ENCODE measurements at places on chromosomes 12 and 14.

DNA sequence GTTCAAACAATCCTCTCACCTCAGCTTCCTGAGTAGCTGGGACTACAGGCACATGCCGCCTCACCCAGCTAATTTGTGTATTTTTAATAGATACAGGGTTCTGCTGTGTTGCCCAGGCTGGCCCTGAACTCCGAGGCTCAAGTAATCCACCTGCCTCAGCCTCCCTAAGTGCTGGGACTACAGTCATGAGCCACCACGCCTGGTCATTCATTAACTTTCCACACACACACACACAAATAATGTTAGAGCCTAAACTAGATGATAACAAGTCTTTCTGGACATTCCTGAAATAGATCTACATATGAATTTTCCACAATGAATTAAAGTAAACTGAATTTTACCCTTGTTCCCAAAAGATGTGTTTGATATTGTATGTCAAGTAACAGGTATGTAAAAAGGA lies 776.0 kb downstream of the GALC start:
- no peak for DNase-seq

GRCh38 chr14:65910108-65910786 lies 497.7 kb downstream of the FUT8 start:
- no peak for DNase-seq

GRCh38 chr12:124188561-124189405 lies 106.1 kb upstream of the RFLNA start:
- no peak for DNase-seq

- no peak for DNase-seq
These were observed 30.1 kb downstream of the MAX start for GRCh38 chr14:65072256-65072655.

- no peak for DNase-seq
These were observed 104.9 kb upstream of the NOVA1 start for GRCh38 chr14:26702721-26703230.

DNA sequence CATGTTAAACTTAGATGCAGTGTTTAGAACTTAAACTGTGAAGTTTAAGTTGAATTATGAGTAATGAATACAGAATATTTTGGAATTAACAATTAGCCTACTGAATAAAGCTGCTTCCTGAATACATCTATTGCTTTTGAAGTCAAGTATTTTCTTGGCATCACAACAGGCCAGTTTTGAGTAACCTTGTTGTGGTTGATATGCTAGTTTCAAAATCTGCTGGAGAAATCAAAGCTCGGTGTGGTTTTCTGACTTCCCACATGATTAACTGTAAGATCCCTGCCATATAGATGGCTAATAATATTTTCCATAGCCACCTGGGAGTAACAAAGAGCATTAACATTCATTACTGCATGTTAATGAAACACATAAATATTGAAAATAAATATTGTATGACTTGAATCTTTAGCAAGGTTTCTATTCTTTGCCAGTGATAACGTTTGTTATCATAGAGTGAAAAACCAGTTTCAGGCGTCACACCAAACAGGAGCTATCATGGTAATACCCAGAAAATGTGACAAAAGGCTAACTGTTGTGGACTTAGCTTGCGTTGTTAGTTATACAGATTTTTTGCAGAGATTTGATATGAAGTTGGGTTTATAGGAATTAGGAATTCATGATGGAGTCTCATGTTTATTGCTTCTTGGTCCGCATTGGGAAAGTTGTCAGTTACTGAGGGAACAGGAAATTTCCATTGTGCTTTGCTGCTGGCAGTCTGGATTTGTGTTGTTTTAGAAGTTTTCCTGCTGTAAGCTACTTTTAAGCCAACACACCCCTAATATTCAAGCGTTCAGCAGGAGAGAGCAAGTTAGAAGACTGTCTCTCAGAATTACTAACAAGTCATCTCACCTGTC lies 32.1 kb downstream of the PPFIBP1 start:
- DNase-seq, result no peak

DNA sequence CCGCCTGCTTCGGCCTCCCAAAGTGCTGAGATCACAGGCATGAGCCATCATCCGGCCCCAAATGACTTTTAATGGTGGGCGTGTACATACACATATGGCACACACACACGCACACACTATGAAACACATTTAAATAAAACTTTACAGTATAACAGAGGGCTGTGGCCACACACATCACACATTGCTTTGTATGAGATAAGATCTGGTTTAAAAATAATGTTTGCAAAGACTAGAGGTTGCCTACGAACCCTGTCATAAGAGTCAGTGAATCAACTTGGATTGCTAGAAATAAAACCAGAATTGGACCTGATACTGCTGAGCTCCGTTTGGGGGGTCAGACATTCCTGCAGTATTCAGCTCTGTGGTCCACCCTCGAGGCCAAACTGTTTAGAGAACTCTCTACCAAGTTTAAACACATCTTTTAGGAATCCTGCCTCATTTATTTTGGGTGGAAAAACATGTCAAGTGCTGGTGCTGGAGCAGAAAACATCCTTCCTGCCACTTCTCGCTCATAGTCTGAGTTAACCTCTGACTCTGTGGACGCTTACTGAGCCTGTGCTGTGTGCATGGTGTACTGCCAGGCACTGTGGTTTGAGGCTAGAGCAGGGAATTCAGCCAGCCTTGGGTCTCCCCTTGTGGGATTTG lies 47.8 kb upstream of the EML1 start:
- DNase-seq, result no peak

DNA sequence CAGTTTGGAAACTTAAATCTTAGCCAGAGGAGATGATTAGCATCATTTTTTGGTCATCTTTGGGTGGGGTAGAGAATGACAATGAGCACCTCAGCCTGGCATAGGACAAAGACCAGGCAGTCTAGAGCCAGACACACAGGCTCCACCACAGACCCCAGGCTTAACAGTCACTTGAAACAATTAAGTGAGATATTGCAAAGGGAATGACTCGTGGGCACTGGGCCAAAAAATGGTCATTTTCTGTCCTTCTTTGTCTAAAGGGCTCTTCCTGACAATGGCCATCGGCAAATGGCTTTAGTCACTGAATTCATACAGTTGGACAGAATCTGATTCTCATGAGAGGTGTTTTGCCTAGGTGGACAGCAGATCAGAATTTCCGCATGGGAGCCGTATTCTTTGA lies 78.0 kb upstream of the DICER1 start:
- no peak for DNase-seq

- DNase-seq, result no peak
These were observed 3.5 kb upstream of the ANKRD52 start for GRCh38 chr12:56261503-56262232.

DNA sequence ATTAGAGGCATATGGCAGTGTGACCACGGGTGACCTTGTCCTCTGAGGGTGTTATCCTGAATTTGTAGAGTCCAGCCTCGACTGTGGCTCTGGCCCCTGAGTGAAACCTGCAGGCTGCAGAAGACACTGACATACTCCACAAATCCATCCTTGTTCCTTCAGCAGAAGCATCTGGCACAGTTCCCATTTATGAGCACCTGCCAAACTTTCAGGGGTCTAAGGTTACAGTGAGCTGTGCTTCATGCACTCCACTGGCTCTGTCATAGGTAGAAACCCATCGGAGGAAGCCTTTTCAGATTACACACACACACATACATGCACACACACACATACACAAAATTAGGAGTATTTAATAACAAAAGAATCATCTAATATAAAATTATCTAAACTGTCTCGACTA lies 13.6 kb upstream of the NUAK1 start:
- no peak for DNase-seq

DNA sequence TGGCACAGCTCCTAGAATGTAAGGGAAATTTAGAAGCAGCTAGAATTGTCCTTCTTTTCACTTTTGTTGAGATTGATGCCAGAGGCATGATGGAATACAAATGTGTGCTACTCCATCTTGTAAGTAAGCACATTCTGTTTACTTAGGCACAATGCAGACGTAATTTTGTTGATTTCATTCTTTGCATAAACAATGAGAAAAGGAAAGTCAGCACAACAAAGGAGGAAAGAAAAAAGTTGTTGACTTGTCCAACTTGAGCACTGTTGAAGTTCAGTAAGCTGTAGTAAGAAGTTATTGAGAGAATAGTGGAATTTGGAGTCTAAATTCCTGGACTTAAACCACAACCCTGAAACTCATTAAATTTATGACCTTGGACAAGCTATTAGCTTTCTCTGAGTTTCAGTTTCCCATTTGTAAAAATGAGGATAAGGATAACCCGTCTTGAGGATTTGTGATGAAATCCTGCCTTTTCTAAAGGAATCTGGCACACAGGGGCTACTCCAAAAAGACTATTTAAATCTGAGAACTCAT lies 19.4 kb upstream of the CNTN1 start:
- no peak for DNase-seq

DNA sequence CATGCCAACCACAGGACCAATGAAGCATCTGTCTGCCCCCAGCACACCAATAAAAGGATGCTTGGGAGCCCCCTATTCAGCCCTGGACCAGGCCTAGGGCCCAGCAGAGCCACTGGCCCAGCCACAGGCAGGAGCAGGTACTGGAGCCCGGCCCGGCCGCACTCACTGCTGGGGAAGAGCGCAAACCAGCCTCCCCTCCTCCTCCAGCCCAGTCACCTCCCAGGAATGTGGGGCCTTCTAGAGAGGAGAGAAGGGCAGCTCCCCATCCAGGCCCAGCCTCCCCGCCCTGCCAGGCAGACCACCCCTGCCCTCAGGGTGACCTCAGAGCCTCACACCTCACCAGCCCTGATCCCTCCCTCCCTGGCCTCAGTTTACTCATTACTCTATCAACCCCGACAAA lies 56.2 kb downstream of the CCNK start:
- no peak for DNase-seq

GRCh38 chr14:35533357-35534207 lies at the start of gene INSM2:
TSS of gene INSM2 (plus strand) at chr14:35534164. CDS start at chr14:35534253, 89 bp downstream.
- peak; percentile 25 for DNase-seq

Data from stimulated activated CD8-positive, alpha-beta memory T cell treated with anti-CD3 and anti-CD28 coated beads, Interleukin-15, amount 100 ng/mL, for 4 hours (primary cell).